ENCODE measurements at places on chromosomes 3 and 15.

- DNase-seq: no peak
Observed at GRCh38 chr3:132587401-132587800, 9.7 kb upstream of the ACKR4 start.

GRCh38 chr3:180040966-180041365, 4.2 kb upstream of the PEX5L start:
- no peak for DNase-seq

GRCh38 chr15:41566121-41566885, 7.3 kb downstream of the TYRO3 start:
- no peak for DNase-seq

GRCh38 chr3:71099997-71100719, 483.4 kb downstream of the FOXP1 start:
- DNase-seq: no peak

DNA sequence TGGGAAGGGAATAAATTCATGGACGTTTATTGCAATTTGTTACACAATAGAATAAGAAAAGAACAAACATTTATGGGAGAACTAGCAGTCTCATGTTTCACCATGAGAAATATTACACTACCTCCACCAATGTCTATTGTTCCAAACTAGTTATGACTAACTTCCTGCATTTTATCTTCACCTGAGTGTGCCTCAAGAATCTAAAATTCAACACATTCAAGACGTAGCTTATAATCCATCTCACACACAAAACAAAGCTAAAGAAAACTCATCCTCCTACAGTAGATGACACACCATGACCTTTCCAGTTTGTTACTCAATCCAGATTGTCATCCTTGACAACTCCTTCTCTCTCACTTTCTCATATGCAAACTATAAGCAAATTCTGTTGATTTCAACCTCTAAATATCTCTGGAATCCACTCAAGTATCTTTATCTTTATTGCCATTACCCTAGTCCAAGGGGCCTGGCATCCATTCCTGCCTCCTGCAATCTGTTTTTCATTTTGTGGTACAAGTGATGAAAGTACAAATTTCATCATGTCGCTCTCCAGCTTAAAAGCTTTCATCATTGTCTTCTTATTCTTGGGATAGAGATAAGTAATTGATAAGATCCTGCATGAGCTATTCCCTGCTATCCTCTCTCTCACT, 229.9 kb downstream of the NR2F2 start:
- no peak for DNase-seq

- no peak for DNase-seq
Observed at GRCh38 chr15:64915518-64916227, 4.0 kb downstream of the ANKDD1A start.

GRCh38 chr3:99651531-99651930, 13.1 kb downstream of the COL8A1 start:
- DNase-seq: no peak

DNA sequence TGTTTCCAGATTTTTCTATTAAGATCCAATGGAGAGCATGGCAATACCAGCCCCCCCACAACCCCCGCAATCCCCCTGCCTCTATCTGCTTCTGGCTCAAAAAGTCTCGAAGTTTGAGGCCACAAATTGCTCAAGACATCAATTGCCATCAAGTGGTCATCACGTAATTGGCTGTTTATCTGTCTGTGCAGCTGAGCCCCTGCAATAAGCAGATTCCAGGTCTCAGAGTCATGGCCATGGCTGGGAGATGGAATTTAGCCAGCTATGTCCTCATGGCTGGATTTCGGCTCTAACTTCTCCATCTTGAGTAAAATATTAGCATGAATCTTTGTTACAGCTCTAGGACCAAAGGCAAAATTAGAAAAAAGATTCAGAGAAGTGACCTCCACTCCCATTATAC, 22.7 kb downstream of the SSUH2 start:
- DNase-seq: no peak

DNA sequence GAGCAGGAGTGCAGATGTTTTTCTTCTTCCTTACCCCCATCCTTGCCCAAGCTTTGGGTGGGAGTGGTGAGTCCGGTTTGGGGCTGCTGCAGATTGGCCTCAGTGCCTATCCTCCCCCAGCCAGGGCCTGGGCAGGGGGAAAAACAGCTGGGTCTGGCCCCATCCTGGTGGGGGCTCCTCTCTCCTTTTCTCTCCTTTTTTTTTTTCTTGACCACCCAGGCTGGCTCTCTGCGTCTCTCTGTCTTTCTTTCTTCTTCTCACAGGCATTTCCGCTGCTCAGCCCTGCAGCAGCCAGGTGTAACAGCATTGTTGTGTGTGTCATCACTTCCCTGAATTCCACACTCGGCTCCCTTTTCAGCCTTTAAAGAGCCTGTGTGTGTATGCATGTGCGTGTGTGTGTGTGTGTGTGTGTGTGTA, 2.0 kb downstream of the FOXL2NB start:
- DNase-seq: no peak

DNA sequence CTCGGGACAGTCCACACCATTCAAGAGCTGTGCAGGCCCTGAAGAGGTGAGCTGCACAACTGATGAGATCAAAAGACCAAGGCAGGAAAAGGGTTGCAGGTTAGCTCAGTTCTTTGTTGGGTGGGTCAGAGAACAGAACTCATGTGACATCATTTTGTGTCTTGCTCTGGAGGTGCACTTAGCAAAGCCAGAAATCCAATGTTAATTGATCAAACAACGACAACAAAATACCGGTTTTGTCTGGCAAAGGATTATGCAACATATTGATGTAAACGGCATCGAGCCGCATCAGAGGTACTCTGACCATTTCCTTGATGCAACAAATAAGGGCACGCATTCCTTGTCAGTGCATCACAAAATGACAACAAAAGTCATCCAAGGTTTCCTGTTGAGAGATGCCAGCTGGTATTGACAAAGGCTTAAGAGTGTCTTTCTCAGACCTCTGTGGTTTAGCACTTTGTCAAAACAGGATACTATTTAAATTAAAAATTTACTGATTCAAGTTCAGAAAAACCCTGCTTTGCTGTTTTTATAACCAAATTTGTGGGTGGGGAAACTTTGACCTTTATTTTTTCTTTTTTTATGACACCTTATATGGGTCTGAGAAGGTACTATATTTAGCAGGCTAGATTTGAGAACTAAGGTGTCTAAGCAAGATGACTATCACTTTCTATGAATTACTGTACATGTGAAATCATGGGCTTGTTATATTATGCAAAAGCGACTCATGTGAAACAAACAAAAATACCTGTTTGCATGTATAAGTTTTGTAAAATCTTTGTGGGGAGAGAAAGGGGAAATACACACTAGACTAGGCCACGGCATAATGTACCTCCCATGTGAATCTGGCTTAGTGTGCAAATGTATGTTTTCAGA, 496.1 kb downstream of the FOXP1 start:
- no peak for DNase-seq

DNA sequence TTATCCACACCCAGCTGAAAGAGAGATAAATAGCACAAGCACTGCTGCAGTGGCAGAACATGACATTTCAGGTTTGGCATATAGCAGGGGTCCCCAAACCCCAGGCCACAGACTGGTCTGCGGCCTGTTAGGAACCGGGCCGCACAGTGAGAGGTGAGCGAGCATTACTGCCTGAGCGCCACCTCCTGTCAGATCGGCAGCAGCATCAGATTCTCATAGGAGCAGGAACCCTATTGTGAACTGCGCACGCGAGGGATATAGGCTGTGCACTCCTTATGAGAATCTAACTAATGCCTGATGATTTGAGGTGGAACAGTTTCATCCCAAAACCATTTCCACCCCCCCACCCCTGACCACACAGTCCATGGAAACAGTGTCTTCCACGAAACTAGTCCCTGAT, 54.6 kb downstream of the CCR4 start:
- no peak for DNase-seq

DNA sequence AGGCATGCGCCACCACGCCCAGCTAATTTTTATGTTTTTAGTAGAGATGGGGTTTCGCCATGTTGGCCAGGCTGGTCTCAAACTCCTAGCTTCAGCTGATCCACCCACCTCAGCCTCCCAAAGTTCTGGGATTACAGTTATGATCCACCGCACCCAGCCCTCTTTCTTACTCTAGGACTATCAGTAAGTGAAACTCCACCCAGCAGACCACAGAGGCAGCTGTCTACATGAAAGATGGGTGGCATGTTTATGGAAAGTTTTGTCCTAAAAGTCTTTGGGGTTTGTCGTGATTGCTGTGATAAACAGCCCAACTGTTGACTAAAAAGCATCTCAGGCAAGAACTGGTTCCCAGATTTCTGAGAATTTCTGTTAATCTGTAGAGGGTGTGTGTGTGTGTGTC, 10.9 kb downstream of the ARL6IP5 start:
- DNase-seq: no peak

- no peak for DNase-seq
Observed at GRCh38 chr3:11076711-11077110, 77.6 kb upstream of the HRH1 start.

DNA sequence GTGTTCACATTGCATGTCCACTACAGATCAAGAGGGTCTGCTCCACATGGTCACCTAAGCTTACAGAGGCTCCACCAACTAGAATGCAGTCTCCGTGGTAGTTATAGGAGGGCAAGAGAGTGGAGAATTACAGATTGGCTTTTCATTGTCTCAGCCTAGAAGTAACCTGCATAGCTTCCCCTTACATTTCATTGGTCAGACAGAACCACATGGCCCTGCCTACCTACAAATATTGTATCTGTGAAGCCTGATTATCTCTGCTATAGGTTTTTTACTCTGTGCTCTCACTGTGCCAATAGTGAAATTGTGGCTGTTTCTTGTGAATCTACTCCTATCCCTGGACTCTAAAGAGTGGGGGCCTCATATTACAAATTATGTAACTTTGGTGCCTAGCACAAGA, 2.5 kb upstream of the TLNRD1 start:
- no peak for DNase-seq

DNA sequence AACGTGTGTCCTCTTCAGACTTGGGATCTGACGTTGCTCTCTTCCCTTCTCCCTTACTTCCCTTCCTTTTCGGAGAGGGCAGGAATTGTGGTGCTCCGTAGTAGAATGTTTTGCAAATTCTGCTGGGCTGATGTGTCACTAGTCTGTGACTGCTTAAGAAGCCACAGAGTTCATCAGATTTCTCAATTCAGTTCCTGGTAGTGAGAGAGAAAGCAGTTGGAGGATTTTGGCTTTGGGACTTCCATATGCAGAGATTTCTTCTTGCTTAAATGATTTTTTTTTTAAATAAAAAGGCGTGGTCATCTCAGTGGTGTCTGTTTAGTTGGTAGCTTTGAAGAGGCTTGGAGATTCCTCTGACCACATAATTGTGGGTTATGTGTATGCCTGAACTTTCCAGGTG, 10.1 kb downstream of the CEMIP start:
- no peak for DNase-seq

DNA sequence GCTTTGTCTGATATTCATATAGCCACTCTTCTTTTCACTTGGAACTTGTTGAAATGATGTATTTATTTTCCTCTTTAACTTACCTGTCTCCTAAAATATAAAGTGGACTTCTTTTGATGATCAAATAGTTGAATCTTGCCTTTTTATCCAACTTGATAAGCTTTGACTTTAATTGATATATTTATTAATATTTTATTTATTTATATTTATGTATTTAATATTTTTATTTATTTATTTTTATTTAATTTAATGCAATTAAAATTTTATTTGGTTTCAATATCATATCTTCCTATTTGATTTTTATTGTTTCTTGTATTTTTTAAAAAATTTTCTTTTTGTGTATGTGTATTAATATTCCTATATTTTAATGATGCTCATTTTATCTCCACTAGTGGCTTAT, 555.1 kb upstream of the EPHA6 start:
- DNase-seq: no peak

GRCh38 chr15:88334436-88334835, 77.9 kb upstream of the NTRK3 start:
- no peak for DNase-seq

DNA sequence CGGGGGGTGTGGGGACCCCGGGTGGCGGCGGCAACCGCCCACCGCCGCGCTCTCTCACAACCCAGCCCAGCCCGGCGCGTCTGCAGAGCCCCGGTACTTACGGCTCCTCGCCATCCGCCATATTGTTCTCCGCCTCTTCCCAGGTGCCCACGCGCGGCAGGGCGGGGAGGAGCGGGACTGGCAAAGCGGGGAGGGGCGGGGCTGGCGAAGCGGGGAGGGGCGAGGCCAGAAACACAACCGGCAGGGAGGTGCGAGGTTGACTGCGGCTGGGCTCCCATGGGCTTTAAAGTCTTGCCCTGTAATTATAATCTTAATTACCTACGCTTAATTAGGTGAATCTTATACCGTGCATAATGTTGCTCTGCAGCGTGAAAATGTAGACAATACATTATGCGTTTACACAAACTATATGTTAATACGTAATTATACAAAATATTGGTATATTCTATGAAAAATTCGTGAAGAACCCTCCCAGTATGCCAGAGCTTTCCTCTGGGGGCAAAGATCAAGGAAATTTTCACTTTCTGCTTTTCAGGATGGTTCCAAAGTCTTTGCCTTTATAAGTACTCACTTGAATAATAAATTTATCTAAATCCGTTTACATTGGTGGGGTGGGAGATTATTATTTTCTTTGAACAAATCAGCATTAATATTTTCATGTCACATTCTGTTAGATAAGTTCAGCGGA, at the start of gene UBA3:
Gene UBA3 (minus strand): TSS at position 133 of the 688 bp plus-strand sequence. CDS start 12 bp downstream, at position 121.
- peak; percentile 85 for DNase-seq

DNA sequence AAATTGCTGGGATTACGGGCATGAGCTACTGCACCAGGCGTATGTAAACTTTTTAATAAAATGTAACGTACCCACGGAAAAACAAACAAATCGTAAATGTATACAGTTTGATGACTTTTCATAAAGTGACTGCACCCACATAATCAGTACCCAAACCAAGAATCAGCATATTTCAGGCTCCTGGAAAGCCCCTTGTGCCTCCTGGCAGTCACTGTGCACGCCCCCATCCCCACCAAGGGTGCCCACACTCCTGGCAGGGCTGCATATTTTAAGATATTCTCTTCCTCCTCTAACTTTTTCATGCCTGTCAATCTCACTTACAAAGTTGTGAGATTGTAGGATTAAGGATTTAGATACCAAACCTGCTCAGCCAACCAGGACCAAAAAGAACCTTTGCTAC, 305.5 kb downstream of the SHQ1 start:
- no peak for DNase-seq

DNA sequence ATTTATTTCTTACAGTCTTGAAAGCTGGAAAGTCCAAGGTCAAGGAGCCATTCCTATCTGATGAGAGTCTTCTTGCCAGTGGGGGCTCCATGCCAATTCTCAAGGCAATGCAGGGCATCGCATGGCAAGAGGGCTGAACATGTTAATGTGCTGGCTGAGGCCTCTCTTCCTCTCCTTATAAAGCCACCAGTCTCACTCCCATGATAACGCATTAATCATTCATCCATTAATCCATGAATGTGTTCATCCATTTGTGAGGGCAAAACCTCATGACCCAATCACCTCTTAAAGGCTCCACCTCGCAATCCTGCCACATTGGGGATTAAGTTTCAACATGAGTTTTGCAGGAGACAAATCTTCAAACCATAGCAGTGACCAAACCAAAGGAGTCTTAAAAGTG, 118.3 kb downstream of the PROS1 start:
- DNase-seq: no peak

All from activated CD4-positive, CD25-positive, alpha-beta regulatory T cell (primary cell).